Activated CD8-positive, alpha-beta memory T cell treated with anti-CD3 and anti-CD28 coated beads, Interleukin-2, amount 10 ng/mL, durations not matched to agents 7 days and 5 days (primary cell): ENCODE measurements at places on chromosomes 3 and 15.
A peak's percentile ranks its signal among the peaks of the same experiment; 100 is the strongest.

GRCh38 chr3:46017720-46018119 lies 9.6 kb downstream of the XCR1 start:
- H3K27me3 ChIP-seq, result peaks cover 2% of the 10 kb centered on the region
- no peak overlapping the region for H3K4me3 ChIP-seq
- H3K4me1 ChIP-seq, result peaks cover 33% of the 10 kb centered on the region
- peaks cover 1% of the 10 kb centered on the region for H3K36me3 ChIP-seq

DNA sequence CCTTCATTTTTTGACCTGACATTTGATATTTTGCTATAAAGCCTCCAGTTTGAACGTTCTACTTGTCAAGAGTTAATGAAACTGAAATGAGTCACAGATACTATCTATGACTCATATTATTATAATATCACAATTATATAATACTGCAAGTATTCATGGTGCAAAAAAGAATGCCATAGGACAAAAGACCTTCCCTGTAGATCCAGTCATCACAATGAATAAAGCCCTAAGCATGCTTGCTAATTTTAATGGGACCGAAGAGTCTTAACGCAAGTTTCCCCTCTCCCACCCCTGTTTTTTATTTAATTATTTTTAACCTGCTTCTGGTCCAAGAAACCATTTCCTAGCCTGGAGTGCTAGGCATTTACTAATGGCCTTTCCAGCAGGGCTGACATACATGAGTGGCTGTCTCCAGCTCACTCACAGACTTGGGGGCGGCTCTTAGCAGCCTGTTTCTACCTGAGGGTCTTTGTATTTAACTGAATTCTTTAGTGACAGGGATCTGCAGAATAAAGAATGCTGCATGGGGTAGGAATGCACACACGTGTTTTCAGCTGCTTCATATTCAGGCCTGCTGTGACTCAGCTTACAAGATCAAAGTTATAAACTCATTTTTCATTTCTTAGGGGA lies 61.2 kb downstream of the THBS1 start:
- H3K27ac ChIP-seq, result no peak overlapping the region
- H3K4me1 ChIP-seq, result peaks cover 47% of the 10 kb centered on the region
- H3K36me3 ChIP-seq, result peaks cover 7% of the 10 kb centered on the region
- H3K4me3 ChIP-seq, result no peak overlapping the region
- peaks cover 15% of the 10 kb centered on the region for H3K27me3 ChIP-seq
- DNase-seq, result no peak

GRCh38 chr3:20080956-20081554 lies 40.8 kb downstream of the KAT2B start:
- H3K36me3 ChIP-seq, result peaks cover 50% of the 10 kb centered on the region
- peak; percentile 60 for DNase-seq
- peak overlapping the region; percentile 72 for H3K27ac ChIP-seq
- H3K4me3 ChIP-seq, result no peak overlapping the region
- no peaks in the 10 kb centered on the region for H3K27me3 ChIP-seq

GRCh38 chr3:156378871-156379270 lies 176.0 kb downstream of the SSR3 start:
- H3K27me3 ChIP-seq, result peaks cover 26% of the 10 kb centered on the region
- no peaks in the 10 kb centered on the region for H3K36me3 ChIP-seq
- H3K27ac ChIP-seq, result no peak overlapping the region
- no peak for DNase-seq
- H3K4me1 ChIP-seq, result no peaks in the 10 kb centered on the region

GRCh38 chr3:78221796-78222195 lies 1181.9 kb downstream of the ROBO2 start:
- H3K4me1 ChIP-seq, result no peaks in the 10 kb centered on the region
- no peak overlapping the region for H3K27ac ChIP-seq
- H3K4me3 ChIP-seq, result no peak overlapping the region
- no peak for DNase-seq
- no peaks in the 10 kb centered on the region for H3K36me3 ChIP-seq

DNA sequence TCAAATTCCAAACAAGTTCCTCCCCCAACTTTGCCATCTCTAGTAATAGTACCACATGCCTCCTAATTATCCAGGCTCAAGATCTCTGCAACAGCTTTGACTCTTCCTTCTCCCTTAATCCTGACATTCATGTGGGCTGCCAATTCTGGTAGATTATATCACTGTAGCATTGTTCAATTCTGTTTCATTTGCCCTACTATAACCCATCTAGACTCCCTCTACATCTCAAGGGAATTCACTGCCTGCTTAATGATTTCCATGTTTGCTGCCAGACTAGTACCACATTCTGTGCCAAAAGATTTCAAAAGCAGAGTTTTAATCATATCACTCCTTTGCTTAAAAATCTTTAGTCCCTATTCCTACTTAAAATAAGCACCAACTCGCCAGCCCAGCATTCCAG lies 34.6 kb upstream of the PPIB start:
- H3K27me3 ChIP-seq, result no peaks in the 10 kb centered on the region
- H3K27ac ChIP-seq, result no peak overlapping the region
- H3K4me3 ChIP-seq, result no peak overlapping the region
- H3K36me3 ChIP-seq, result peaks cover 15% of the 10 kb centered on the region
